Tibial artery (tissue), 4 donors: ENCODE measurements at places on chromosomes 2 and 18.

DNA sequence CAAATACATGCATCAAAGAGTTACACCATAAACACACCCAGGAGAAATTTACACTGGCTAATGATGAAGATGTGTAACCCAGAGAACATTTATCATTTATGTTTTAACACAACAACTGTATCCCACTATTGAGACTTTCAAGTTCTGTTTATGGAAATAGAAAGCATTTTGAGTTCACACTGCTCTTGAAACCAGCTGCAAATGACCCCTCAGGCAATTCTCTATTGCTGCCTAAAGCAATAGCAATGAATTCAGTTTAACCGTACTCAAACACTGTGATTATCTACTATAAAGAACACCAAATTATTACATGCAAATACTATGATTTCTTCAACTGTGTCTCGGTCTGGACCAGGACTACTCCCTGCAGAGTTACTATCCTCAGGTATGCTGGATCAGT is 452.7 kb upstream of the NRXN1 start:
- no peak overlapping the region for H3K27ac ChIP-seq
- H3K4me3 ChIP-seq = no peak overlapping the region
- no peaks in the 10 kb centered on the region for H3K36me3 ChIP-seq

DNA sequence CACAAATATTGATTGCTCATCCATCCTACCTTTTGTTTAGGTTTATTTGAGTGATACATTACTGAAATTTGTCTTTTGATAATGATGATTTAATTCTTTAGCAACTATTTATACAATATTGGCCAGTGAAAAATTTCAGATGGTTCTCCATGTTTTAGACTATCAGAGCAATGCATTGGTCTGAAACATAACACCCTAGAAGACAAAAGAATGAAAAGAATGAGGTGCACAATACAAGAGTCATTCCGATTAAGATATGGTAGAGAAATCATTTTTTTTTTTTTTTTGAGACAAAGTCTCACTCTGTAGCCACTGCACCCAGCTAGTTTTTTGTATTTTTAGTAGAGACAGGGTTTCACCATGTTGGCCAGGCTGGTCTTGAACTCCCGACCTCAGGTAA is 197.4 kb upstream of the FAM98A start:
- H3K36me3 ChIP-seq = no peaks in the 10 kb centered on the region
- no peaks in the 10 kb centered on the region for H3K27me3 ChIP-seq
- DNase-seq = no peak
- H3K27ac ChIP-seq = no peak overlapping the region
- no peak overlapping the region for H3K4me3 ChIP-seq
- H3K4me1 ChIP-seq = no peaks in the 10 kb centered on the region

DNA sequence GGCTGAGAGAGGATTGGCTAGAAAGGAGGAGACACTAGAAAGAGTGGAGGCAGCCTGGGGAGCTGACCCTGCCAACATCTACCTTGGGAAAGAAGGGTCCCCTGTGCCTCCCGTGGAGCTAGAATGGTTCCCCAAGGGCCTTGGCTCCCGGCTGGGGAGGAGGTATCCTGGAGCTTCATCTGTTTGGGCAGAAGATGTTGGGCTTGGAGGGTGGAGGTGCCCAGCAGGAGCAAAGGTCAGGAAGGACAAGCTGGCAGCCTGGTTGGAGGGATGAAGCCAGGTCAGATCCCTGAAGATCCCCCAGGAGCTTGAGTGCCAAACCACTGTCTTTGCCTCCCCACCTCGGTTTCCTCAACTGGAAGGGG is 2.9 kb downstream of the ATP6V1B1 start:
- H3K4me1 ChIP-seq = no peaks in the 10 kb centered on the region
- no peak overlapping the region for H3K4me3 ChIP-seq

DNA sequence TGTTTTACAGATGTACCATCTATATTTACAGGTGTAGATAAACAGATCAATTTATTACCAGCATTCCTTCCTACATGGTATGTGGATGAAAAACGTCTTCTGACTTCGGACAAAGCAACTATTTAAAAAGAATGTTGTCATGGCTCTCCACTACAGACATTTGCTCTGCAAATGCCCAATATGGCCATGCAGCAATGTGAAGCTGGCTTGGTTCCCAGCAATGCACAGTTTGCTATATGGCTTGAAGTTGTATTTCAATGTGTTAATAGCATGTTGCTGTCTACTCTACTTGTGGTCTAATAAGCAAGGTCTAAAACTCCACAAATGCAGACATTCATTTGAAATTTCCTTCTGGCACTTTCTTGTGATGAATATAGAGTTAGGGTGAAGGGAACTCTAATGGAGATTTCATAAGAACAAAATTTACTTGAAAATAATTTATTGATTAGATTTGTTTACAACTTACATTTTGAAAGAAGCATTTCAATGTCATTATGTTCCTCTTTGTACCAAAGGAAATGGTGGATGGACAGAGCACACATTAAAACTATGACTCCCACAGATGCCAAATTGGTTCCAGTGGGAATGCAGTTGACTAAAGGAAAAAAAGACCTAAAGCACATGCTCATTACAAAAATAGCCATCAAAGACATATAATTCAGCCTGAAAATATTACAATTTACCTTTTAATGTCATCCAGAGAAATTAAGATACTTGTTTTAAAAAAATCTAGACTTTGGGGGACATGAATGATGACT is 234.0 kb downstream of the DYM start:
- H3K27ac ChIP-seq = no peak overlapping the region
- H3K36me3 ChIP-seq = no peaks in the 10 kb centered on the region
- H3K4me1 ChIP-seq = peaks cover 9% of the 10 kb centered on the region
- H3K4me3 ChIP-seq = no peak overlapping the region
- H3K27me3 ChIP-seq = no peaks in the 10 kb centered on the region

DNA sequence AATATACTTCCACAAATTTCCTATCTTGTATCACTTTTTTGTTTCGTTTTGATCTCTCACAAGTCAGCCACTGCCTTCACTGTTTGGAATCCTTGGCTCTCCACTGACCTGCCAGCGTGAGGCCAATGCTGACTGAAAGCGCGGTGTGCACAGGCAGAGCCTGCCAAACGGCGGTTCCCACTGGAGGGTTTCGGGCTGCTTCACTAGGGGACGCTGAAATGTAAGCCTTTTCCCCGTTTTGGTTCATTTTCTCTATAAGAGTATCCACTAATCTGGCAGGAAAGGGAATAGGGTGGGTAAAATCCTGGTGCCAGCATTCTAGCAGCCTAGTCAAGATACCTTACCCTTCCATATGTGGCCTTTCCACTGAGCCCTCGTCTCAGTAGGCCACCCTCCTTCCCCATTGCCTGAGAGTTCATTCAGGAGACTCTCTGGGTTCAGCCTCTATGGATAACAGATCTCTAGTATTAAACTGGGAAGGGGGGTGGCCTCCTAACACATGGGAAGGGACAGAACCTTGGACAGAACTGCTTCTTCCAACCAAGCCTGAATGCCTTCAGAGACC is 91.5 kb downstream of the DYM start:
- H3K27me3 ChIP-seq = no peaks in the 10 kb centered on the region
- no peak overlapping the region for H3K27ac ChIP-seq
- no peak overlapping the region for H3K4me3 ChIP-seq
